ENCODE measurements at places on chromosomes 7 and 10.

DNA sequence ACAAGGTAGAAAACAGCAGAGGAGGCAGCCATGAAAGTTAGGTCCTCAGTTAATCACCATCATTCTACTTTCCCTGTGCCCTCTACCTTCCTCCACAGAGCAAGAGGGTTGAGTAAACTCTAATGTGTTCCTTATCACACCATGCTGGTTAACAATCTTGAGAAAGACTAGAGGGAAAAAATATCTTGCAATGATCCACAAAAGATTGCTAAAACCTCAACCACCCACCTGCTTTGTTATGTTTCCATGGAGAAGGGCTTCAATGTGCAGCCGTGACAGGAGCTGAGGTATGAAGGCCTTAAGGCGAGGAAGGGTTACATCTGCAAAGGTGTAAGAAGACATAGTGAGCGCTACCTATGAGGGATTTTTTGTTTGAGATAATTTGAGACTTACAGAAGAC, 103.9 kb downstream of the IDE start:
- DNase-seq = no peak

GRCh38 chr7:15504351-15504750, 57.5 kb downstream of the AGMO start:
- no peak for DNase-seq

DNA sequence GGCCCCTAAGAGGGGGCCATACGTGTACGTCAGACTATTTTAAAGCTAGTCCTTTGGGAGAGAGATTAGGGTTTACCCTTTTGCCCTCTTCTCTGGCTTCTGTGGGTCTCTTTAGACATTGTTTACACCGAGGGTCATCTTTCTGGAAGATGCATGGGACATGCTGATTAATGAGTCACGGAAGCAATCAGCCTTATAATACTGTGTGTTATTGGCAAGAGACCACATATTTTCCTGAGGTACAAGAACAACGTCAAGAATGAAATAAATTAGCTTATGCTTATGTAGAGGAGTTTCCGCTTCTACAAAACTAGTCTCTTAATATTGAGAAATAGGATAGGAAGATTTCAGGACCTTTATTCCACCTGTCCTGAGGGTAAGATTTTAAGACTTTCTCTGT, 327.7 kb downstream of the BBS9 start:
- no peak for DNase-seq

DNA sequence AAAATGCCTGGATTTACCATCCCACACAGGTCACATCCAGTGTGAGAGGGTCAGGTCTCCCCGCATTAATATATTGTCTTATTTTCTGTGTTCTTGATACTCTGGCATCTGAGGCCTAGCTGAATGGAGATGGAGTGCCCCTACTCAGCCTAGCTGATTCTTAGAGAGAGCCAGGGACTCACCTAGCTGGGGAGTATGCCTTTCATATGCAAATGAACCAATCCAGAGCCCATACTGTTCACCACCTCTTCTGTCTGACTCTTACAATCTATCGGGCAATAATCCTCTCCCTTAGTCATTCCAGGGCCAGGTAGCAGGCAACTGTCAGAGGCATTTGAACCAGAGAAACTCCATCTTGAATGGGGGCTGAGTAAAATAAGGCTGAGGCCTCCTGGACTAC, 46.3 kb downstream of the LBX1 start:
- DNase-seq = no peak

- no peak for DNase-seq
Observed at GRCh38 chr7:21507627-21508343, 35.1 kb upstream of the DNAH11 start.

- no peak for DNase-seq
Observed at GRCh38 chr10:88042160-88043100, 179.0 kb downstream of the PTEN start.

DNA sequence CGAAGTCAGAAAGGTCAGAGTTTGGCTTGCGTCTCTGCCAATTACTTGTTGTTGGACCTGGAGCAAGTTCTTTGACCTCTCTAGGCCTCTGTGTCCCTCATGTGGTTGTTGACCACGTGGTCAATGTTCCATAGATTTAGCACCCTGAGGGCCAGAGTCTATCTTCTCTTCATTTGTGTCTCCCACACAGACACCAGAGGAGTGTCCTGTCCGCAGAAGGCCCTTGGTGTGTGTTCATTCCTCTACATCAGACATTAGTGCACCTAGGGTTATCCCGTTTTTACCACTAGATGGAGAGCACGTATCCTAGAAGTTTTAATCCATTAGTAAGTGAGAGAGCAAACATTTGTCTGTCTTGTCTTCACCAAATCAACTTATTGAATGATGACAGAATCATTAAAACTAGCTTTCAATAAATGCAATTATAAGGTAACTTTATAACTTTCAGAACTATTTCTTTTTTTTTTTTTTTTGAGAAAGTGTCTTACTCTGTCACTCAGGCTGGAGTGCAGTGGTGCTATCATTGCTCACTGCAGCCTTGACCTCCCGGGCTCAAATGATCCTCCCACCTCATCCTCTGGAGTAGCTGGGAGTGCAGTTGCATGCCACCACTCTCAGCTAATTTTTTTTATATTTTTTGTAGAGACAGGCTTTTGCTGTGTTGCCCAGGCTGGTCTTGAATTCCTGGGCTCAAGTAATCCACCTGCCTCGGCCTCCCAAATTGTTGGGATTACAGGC, 122.5 kb upstream of the ANKRD1 start:
- DNase-seq = no peak

GRCh38 chr10:36688717-36689116, 436.7 kb upstream of the ANKRD30A start:
- no peak for DNase-seq

DNA sequence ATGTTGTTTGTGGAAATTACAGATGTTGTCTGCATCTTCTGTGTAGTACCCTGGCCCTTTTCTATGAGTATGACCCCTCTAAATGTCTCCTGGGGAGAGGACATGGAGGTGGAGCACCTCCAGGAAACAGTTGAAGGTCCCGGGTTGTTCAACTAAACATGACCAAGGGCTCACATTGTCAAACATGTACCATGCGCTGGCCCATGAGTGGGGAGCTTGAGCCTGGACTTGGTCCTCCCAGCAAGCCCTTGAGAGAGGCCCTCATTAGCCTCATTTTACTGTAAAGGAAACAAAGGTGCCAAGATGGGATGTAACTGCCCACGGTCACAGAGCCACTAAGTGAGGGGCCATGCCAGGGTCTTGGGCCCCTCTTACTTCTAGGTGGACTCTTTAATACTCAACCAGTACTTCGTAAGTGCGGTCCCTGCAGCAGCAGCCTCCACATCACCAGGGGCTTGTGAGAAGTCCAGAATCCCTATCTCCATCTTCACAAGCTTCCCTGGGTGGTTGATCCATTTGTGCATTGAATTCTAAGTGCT, 31.2 kb downstream of the C10orf71 start:
- no peak for DNase-seq

GRCh38 chr7:48048113-48048512, 12.8 kb downstream of the C7orf57 start:
- no peak for DNase-seq

DNA sequence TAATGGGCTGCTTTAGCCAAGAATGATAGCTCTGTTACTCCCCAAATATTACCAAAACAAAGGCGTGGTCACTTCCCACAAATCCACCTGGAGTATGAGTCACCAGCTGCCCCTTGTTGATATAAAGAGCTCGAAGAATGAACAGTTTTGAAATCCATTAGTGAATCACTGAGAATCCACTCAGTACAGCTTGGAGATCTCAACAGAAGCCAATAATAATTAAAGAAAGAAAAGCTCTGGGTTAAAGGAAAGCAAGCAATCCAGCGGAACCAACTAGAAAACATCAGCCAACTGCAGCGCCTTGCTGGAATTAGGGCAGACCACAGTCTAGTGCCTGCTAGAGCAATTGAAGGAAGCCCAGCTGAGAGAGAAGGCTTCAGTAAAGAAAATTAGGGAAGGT, 576.0 kb upstream of the C7orf33 start:
- DNase-seq = no peak

DNA sequence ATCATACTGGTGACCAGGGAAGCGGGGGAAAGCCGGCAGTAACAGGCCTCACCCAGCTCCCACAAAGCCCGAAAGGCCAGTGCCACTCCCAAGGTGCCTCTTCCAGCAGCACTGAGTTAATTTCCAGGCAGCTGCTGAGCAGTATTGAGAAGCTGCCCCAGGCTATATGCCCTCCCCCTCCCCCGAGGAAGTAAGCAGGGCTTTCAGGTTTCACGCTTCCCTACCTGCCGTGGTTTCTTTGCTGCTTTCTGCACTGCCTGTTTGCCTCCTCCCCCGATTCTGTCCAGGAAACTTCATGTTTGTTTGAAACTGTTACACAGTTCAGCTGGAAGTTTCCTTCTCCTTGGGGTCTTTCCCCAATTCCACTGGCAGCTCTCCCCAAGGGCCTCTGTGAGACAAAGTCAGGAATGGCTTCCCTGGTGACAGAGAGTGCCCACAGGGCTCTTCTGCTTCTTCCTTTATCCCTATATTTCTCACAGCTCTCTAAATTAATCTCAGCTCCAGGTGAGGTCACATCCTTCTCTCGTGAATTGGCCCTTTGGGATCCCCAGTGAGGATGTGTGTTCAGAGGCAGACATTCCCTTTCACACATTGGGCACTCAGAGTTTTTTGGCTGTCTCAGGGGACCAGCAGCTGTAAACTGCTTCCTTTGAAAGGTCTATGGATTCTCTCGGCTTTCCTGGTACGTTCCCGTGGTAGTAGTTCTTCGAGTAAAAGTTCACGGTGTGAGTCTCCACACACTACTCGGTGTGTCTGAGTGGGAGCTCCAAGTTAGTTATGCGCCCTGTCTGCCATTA, 19.4 kb downstream of the C1GALT1 start:
- peak; percentile 25 for DNase-seq

DNA sequence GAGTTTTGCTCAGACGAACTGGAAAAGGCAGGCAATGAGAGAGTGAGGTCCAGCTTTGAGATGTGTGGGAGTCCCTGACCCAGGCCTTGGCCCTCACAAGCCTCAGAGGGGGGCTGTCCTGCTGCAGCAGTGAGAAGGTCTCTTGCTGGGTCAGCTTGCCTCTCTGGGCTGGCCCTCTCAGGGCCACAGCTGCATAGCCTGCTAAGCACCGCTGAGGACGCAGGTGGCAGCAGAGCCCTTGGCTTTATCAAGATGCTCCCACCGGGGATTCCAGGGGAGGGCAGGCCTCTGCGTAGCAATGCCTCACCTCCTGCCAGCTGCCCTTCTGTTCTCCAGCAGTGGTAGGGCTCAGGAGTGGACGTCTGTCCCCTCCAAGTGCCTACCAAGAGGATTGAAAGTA, 128.7 kb downstream of the COBL start:
- no peak for DNase-seq

DNA sequence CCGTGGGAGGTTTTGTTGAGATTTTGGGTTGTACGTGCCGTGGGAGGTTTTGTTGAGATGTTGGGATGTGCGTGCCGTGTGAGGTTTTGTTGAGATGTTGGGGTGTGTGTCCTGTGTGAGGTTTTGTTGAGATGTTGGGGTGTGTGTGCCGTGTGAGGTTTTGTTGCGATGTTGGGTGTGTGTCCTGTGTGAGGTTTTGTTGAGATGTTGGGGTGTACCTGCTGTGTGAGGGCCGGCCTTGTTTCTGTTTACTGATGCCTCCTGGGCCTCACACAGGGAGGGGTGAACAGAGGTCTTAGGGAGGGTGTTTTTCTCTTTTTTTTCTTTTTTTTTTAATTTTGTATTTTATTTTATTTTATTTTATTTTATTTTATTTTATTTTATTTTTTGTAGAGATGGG, 36.7 kb downstream of the INPP5A start:
- DNase-seq = no peak

DNA sequence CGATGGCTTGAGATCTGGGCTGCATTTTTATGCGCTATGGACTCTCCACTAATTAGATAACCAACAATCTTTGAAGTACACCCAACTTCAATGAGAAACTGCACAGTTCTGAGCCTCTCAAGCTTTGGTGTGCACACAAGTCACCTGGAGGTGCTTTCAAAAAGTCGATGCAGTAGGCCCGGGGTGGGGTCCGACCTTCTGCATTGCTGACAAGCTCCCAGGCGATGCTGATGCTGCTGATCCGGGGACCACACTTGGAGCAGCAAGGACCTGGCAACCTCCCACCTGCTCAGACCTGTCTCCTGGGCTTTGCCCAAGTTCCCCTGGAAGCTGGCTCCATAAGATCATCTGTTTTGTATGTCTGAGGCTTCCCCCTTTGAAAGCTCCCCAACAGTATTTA, 10.7 kb downstream of the KIAA1549 start:
- DNase-seq = no peak

- peak; percentile 34 for DNase-seq
Observed at GRCh38 chr10:69344591-69345252, 66.4 kb downstream of the HK1 start.

GRCh38 chr7:32094516-32094915, 24.3 kb upstream of the PDE1C start:
- no peak for DNase-seq

DNA sequence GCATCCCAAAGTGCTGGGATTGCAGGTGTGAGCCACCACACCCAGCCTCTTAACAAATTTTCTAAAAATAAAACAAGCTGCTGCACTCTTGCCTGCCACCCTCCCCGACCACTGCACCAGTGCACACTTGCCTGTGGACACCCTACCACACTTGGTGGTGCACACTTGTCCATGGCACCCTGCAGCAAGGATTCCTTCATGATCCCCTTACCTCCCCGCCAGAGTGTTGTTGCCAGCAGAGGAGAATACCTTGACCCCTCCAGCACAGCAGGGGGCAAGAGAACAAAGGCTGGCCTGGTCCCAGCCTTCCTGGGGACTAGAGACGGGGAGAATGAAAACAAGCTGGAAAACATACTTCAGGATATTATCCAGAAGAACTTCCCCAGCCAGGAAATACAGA, 65.9 kb upstream of the KCND2 start:
- no peak for DNase-seq

DNA sequence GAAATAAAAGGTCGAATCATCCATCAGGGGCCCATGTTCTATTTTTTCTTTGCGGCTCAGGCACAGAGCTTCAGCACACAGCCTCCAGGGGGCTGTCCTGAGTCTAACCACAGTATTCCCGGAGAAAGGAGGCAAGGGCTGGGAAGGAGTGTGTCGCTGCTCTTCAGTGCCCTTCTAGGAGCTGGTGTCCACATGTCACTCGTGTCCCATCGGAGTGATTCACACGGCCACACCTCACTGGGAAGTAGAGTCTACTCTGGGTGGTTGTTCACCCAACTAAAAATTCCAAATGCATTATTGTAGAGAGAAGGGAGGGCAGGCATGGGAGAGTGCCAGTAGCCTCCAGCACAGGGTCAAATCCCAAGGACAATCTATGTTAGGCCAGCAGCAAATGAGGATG, 114.8 kb upstream of the LANCL2 start:
- no peak for DNase-seq

DNA sequence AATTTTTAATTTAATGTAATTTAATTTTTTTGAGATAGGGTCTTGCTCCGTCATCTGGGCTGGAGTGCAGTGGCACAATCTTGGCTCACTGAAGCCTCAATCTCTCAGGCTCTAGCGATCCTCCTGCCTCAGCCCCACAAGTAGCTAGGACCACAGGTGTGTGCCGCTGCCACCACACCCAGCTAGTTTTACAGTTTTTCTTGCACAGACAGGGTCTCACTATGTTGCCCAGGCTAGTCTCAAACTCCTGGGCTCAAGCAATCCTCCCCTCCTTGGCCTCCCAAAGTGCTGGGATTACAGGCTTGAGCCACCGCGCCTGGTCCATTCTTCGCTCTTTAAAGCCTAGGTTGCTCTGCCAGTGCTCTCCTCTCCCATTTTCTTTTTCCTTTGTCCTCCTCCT, 12.9 kb downstream of the CALML3 start:
- DNase-seq = no peak

Data from activated T-helper 2 cell treated with anti-CD3 and anti-CD28 coated beads, Interferon-gamma antibody, Interleukin-2, Interleukin-4, amounts not matched to agents 10 μg/mL and 5 μg/mL and 100 μg/mL, durations not matched to agents 14 hours and 24 hours and 36 hours (primary cell).